ENCODE measurements at places on chromosomes 12 and 14.
A peak's percentile ranks its signal among the peaks of the same experiment; 100 is the strongest.

DNA sequence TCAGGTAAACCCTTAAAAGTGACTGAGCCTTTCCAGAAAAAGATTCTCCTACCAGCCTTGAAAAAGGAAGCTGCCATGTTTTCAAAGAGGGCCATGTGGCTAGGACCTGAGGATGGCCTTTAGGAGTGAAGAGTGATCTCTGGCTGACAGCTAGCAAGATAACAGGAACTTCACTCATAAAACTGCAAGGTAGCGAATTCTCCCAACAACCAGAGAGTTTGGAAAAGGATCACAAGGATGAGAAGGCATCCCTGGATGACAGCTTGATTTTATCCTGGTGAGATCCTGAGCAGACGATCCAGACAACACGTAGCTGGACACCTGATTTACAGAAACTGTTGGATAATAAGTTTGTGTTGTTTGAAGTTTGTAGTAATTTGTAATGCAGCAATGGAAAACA lies 115.6 kb upstream of the FBXO33 start:
- no peak for DNase-seq

- peak; percentile 77 for DNase-seq
These were observed 6.0 kb upstream of the GPR84 start for GRCh38 chr12:54370171-54370730.

DNA sequence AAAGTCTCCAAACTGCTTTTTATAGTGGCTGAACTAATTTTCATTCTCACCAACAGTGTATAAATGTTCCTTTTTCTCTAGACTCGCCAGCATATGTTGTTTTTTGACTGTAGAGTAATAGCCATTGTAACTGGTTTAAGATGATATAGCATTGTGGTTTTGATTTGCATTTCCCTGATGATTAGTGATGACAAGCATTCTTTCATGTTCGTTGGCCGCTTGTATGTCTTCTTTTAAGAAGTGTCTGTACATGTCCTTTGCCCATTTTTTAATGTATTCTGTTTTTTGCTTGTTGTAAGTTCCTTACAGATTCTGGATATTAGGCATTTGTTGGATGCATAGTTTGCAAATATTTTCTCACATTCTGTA lies 404.9 kb downstream of the FLRT2 start:
- DNase-seq: no peak

DNA sequence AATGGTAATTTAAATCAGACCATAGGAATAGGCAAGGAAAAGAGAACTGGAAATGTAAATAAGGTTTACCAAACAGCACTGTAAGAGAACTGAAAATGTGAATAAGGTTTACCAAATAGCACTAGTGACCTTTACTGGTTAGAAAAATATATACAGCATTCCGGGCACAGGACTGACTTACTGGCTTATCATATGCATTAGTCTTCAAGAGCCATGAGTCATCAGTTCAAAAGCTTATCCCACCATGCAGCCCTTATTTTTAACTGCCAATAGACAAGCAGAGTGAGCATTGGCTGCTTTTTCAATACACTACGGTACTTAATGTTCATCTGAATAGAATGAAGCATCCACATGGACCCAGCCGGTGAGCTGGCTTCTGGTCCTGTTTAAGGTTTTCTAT lies 13.0 kb upstream of the NELL2 start:
- DNase-seq: no peak

DNA sequence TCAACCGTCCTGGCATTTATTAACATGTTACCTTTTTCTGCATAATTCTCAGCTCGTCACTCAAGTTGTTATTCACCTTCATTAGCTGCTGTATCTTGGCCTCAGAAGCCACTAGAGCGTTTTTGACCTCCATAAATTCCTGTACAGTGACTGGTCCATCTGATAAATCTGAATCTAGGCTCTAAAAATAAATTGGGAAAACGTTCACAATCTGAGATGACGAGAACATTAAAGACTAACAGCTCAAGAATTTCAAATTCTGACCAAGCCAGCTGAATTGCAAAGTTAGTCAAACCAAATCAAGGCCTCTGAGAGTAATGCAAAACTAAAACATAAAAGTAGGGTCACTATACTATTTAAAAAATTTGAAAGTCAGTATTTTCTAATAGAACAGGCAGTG lies 45.0 kb downstream of the GIT2 start:
- no peak for DNase-seq

DNA sequence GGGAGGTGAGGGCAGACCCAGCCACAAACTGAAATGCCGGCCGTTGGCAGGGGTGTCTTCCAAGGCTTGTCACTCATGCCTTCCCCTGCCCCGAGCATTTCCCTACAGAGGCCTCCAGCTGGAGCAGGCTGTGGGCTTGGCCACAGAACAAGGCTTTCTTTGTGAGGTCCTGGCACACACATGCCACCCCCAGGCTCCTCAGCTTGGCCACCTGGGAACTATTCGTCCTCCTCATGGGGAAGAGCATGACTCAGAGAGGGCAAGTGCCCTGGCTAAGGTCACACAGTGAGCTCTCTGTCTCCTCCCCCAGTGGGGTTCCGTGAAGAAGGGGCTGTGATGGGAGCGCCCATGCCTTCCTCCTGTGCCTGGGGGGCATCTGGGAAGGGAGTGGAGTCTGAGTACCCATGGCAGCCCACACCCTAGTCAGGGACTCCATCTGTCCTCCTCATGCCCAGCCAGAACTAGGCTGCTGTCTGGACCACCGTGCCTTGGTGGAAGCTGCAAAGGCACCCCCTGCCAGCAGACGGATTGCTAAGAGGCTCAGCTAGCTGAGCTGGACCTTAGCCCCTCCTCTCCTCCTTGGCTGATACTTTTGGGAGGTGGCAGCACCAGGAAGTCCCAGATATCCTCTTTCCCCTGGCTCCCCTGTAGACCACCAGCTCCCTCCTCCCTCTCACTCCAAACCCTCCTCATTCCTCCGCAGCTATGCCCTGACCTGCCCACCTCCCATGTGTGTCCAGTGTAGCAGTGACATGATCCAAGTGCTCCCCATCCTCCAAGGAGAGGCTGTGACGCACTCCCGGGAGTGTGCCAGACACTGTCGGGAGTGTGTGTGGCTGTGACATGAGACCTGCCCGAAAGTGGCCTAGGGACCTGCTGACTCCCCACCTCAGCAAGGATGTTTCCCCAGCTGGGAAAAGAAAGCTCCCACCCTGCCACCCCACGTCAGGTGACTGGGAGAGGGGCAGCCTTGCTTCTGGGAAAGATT lies 21.4 kb downstream of the ABCB9 start:
- peak; percentile 96 for DNase-seq

DNA sequence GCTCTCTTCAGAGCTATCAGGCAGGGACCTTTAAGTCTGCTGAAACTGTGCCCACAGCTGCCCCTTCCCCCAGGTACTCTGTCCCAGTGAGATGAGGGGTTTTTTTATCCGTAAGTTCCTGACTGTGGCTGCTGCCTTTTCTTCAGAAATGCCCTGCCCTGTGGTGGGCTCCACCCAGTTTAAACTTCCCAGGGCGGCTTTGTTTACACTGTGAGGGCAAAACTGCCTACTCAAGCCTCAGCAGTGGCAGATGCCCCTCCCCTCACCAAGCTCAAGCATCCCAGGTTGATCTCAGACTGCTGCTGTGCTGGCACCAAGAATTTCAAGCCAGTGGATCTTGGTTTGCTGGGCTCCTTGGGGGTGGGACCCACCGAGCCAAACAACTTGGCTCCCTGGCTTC lies 46.9 kb upstream of the SLC16A7 start:
- DNase-seq: no peak

DNA sequence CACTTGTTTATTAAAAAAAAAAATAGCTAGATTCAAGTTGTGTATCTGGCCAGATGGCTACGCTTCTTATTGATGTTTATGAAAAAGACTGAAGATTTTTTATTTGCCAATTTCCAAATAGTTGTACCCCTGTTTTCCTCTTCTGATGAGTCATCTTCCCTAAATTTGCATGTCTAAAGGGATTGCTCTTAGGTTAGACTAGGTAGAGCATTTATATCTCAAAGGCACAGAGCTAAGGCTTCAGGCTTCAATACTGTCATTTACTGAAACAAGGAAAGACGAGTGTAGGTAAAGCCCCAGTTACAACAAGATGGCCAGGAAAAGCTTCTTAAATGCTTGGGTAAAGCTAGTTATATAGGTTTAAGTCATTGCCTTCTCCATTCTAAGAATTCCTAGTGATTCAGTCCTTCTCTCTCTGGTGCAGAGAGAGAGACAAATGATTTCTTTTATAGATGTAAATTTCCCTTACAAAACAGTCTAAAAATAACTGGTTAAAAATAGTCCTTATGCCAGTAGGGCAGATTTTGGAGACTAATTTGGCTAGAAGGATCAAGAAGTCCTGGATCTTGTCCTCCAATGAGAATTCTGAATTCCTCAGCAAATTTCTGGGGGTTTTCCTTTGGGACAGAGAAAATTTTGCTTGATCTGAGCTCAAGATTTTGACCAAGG lies 26.1 kb downstream of the LEMD3 start:
- DNase-seq: no peak

- no peak for DNase-seq
These were observed 50.7 kb upstream of the CSRP2 start for GRCh38 chr12:76929499-76929898.

GRCh38 chr12:27305673-27306456 lies 26.8 kb upstream of the BMAL2 start:
- DNase-seq: no peak

GRCh38 chr14:50523271-50524041 lies 8.9 kb downstream of the MAP4K5 start:
- no peak for DNase-seq

- DNase-seq: no peak
These were observed 18.9 kb downstream of the MNAT1 start for GRCh38 chr14:60753264-60754119.

- no peak for DNase-seq
These were observed 116.1 kb downstream of the DUSP6 start for GRCh38 chr12:89236237-89236636.

DNA sequence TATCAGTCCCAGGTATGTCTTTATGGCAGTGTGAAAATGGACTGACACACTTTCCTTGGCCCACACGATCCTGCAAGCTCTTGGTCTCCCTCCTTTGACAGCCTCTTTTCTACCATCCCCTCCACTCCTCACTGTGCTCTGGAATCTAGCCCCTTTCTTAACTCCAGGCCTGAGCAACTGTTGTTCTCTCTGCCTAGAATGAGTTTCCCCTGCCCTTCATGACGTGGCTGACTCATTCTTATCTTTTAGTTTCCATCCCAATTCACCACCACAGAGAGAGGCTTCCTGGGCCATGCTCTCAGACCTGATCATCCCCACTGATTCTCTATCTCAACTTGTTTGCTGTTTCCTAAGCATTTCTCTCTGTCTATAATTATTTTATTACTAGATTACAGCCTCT lies 157.4 kb upstream of the HMGA2 start:
- no peak for DNase-seq

- no peak for DNase-seq
These were observed 236.1 kb downstream of the CACNA1C start for GRCh38 chr12:2288875-2289274.

DNA sequence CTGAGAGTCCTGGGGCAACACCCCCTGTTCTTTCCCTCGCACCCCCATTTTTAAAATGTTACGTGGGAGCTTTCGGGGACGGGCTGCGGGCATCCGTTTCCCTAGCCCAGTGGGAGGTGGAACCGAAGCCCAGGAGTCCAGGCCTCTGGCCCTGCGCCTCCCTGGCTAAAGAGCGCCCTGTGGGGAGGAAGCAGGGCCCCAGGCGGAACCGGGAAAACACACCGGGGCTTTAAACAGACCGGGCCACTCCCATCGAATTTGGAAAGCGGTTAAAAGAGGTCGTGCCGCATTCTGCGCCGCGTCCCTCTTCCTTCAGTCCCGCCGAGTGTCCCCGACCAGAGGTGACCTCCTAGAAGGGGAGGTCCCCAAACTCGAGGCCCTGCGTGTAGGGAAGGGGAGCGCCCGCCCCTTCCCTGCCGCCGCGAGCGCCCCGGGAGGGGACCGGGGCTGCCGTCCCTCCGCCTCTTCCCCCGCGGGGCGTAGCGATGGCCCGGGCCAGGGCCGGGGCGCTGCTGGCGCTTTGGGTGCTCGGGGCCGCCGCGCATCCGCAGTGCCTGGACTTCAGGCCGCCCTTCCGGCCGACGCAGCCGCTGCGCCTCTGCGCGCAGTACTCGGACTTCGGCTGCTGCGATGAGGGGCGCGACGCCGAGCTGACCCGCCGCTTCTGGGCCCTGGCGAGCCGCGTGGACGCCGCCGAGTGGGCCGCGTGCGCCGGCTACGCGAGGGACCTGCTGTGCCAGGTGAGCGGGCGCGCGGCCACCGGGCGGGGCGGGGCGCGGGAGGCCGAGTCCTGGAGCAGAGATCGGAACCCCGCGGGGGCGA lies at the start of gene HHIPL1:
TSS of gene HHIPL1 (plus strand) at position 407 of the 822 bp plus-strand sequence. CDS start at position 486, 79 bp downstream.
- no peak for DNase-seq
